Left renal cortex interstitium (tissue), 4 donors: ENCODE measurements at places on chromosomes 11 and 22. TPM values are rescaled to one million over a fixed set of nuclear protein-coding genes. Genes with fewer than 3 reads are reported as not detected.

MAPK8IP2 gene
- polyA plus RNA-seq = 0.76 TPM

DNA sequence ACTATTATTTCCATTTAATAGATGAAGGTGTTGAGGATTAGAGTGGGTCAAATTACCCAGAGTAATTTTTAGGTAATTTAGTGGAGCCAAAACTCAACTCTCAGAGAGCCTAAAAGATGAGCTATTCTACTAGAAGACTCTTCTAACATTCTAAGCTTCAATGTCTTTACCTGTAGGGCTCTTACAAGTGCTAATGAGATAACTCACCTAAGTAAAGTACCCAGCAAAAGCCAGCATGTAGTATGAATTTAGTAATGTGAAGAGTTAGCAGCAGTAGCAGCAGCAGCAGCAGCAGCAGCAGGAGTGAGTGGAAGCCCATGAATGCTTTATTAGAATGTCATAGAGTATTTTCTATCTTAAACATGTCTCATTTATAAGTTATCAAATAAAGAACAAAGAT is 1239.2 kb downstream of the FAM181B start:
- DNase-seq = no peak

ADAMTS8 gene
- polyA plus RNA-seq = 3.1 TPM

MYRF gene
- 17.3 TPM for polyA plus RNA-seq

GRCh38 chr11:64035576-64035975 is at the start of gene FLRT1:
Gene FLRT1, plus strand, starts transcription at chr11:64035931. Its CDS starts 80,337 bp downstream, at chr11:64116268.
- no peak for DNase-seq

DNA sequence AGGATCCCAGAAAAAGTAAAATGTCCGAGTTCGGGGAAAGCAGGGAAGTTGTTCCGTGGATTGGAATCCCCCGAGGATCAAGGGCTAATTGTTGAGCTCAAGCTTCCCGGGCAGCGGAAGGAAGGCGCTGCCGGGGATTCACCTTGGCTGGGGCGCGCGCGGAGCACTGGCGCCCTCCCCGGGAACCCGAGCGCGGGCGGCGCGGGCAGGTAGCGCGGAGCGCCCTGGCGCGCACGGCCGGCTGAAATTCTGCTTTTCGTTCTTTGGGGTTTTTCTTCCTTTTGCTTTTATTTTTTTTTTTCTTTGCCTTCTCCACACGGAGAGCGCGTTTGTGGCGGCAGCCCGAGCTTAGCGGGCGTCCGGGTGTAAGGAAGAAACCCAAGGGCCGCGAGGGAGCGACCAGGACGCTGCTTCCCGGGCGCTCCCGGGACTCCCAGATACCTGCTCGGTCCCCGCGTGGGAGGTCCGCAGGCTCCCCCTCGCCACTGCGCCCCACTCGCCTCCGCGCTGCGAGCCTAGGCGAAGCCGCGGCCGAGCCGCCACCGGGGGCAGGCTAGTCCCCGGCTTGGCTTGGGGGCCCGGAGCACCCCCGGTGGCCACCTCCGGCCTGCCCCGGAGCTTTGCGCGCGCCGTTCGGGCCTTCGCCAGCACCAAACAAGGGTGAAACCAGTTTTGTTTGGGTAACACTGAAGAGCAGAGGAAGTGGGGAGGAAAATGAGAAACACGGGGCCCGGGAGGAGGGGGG is 4.8 kb upstream of the IGF2 start:
- no peak for DNase-seq
